AG08396 (cell line): ENCODE measurements at places on chromosomes 7 and 10.

DNA sequence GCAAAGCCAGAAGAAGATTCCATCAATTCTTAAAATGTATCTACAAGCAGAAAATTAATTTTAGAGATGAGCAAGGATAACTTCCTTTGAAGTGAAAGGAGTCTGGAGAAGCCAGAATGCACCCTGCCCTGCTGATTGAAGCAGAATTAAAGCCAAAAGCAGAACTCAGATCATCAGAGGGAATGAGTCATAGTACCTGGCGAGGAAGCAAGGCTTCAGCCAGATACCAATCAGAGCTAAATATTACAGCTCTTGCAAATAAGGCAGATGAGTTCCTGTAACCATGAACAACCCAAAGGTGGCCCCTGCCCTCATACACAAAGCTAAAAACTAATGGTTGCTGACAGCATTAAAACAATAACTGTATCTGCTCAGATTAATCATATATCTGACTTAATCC, 10.4 kb downstream of the HTR7 start:
- peak; percentile 21 for DNase-seq

DNA sequence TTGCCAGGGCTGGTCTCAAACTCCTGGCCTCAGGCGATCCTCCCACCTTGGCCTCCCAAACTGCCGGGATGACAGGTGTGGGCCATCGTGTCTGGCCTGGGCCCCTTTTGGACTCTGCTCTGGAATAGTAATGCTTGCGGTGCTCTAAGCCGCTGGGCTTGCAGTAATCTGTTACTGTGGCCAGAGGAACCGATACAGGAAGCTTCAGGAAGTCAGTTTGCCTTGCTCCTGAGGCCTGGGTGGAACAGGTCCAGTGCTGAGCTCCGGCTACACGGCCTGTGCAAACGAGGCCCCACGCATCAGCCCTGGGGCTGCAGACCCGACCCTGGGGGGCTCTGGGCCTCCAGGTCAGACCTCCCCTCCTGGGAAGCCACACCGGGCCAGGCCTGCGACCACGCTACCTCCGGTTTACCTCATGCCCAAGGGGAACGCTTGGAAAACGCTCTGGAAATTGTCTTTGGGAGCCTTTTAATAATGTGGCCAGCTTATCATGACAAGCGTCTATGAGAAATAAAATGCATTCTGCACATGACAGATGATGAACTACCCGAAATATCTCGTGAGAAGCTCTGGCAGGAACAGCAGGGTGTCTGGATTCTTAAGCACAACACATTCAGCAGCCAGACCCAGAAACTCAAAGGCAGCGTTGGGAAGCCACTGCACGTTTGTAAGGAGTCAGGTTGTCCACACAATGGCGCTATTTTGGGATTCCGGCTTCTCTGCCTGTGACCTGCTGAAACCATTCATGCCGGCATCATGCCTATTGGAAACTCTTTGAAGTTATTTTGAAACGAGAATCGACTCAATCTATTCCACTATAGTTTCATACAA, 10.1 kb upstream of the ADAP1 start:
- peak; percentile 84 for DNase-seq

- DNase-seq, result no peak
Measured at GRCh38 chr7:106551936-106552335, 109.0 kb downstream of the CCDC71L start.

GRCh38 chr10:77332256-77332655, 305.4 kb downstream of the KCNMA1 start:
- DNase-seq, result no peak

- no peak for DNase-seq
Measured at GRCh38 chr10:9262770-9263169, 1208.3 kb downstream of the GATA3 start.

GRCh38 chr10:117350909-117351308, 24.3 kb downstream of the PDZD8 start:
- no peak for DNase-seq

GRCh38 chr7:151279868-151280267, 31.4 kb upstream of the SMARCD3 start:
- no peak for DNase-seq

DNA sequence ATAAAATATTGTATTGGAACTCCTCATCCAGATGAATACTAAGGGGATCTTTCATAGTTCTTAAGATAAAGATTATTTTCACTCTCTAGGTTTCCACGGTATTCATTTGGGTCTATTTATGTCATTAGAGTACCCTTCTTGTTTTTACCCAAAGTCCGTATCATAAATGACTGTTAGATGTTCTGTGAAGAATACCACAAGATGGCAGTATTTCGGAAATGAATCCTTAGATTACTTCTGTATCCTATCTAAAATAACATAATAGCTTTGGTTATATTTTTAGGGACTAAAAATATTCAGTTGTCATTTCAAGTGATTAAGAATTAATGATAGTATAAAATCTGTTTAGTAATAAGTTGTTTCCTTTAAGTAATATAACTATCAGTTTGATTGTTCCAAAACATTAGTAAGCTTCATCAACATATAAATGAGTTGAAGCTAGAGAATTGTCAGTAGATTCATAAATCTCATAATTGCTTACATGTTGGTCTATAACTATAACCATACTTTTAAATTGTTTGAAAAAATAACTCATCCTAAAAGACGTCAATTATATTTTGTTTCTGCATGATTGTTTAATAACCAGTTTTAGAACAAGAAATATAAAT, 337.5 kb upstream of the KCND2 start:
- DNase-seq, result no peak

DNA sequence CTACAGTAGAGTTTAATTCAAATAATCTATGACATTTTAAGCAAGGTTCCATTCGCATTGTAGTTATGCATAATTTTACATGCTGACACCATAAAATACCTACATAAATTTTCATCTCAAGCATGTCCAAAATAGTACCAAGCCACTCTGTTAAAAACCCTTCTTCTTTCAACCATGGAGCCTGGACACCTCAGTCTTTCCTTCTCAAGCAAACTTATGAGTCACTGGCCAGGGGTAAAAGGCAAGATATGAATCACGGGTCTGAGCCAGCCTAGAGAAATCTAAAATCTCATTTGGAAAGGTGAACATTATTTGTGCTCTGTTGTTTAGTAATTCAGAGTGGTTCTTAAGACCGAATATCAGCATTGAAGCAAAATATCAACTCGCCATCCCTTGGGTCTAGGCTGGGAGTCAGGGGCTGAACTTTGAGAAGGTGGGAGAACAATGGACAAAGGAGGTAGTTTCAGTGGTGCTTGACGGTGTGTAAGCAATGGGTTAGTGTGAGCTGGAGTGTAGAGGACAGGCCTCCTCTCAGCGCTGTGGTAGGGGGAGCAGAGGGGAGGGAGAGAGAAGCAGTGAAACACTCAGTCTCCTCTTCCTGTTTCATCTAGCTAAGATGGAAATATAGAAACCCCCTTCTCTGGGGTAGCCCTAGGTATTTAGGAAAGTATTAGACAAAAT, 19.1 kb upstream of the GPAM start:
- DNase-seq, result peak; percentile 45

- DNase-seq, result no peak
Measured at GRCh38 chr10:43867113-43867512, 218.4 kb upstream of the ZNF32 start.

GRCh38 chr10:112082120-112082519, 101.4 kb downstream of the GPAM start:
- no peak for DNase-seq

GRCh38 chr7:26705567-26705966, 158.8 kb downstream of the SKAP2 start:
- DNase-seq, result peak; percentile 77

- peak; percentile 60 for DNase-seq
Measured at GRCh38 chr10:101007099-101007711, 7.6 kb downstream of the LZTS2 start.

DNA sequence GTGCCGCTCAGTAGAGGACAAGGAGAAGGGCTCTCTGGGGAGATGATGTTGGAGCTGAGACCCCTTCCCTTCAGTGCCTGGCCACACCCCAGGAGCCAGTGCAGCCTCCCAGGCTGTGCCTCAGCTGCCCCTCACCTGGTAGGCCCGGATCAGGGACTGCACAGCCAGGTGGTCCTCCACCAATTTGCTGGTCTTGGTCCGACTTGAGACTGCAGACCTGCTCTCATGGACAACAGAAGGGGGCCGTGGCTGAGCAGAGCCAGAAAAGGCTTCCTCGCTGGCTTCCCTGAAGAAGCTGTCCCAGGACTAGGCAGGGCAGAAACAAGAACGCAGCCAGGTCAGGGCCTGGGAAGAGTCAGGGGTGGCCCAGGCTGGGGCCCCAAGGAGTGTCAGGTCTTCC, 5.5 kb downstream of the OGDHL start:
- DNase-seq, result no peak

DNA sequence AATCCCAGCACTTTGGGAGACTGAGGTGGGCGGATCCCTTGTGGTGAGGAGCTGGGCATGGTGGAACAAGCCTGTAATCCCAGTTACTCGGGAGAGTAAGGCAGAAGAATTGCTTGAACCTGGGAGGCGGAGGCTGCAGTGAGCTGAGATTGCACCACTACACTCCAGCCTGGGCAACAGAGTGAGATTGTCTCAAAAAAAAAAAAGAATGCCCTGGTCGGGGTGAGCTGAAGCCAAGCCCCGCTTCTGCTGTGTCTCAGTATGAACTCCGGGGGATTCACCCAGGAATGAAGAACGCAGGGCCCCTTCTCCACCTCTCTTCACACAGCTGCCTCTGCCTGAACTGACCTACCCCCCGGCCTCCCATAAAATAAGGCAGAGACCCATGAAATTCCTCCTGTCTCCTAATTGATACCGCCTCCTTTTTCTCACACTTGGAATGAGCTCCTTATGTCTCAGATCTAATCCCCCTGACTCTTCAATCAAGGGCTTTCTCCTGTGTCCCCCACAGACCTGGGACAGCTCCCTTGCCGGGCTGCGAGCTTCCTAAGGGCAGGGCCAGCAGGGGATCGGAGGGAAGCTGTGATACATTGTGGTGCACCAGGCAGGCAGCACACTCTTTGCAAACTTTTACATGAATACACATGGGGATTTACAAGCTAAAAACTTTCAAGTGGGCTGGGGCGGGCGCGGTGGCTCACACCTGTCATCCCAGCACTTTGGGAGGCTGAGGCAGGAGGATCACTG, 911 bp upstream of the ZP3 start:
- DNase-seq, result no peak

GRCh38 chr10:48535416-48536155, 69.3 kb downstream of the ARHGAP22 start:
- DNase-seq, result no peak
